Fibroblast of upper back skin (primary cell): ENCODE measurements at places on chromosomes 6 and 20.

GRCh38 chr6:27608916-27609883 lies 136.3 kb upstream of the ZNF184 start:
- peak; percentile 46 for DNase-seq

- DNase-seq, result peak; percentile 10
Measured at GRCh38 chr20:47677635-47678453, 107.4 kb downstream of the SULF2 start.

DNA sequence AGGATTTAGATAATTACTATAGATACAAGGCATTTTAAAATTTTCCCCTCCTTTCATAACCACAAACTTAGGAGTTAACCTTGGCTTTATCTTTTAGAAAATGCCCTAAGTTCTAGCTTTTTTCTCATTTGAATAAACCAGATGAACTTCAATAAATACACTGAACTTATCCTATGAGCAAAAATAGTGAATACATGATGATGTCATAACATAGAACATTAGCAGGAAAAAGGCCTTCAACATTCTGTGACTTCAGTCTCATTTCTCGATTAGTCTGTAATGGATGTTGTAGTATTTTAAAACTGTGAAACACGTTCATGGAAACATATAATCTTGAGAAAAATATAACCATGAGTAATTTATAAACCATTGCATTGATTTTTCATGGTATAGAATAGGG lies 550.7 kb downstream of the PKHD1 start:
- no peak for DNase-seq

DNA sequence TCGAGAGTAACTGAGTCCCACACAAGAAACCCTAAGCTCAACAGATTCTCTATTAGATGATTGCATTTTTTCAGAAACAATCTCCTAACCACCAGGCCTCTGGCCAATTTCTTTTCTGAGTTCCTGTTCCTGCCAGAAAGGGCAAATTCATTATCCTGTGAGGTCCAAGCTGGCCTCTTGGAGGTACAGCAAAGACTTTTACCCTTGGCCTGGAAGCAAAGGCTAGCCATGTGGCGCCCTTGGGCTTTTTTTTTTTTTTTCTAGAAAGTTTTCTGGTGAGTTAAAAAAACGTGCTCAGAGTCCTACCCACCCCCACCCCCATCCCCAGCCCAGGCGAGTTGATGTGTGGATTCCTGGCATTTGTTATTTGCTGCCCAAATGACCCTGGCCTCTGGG lies 59.0 kb upstream of the EEF1A1 start:
- peak; percentile 95 for DNase-seq

DNA sequence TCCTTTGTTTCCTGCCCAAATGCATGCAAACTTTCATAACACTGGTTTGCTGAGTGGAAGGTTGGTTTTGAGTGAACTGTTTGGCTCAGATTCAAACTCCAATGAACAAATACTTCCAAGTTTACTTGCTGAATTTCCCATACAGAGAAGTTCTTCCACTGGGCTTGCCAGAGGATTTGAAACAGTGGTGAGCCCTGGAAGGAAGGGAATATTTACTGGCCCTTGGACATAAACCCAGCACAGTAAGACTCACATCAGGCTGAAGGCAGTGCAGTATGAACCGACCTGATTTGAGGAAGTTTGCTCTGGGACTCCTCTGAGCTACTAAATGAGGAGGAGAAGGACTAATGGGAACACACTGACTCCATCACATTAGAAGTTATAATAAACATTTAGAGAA lies 3.8 kb downstream of the TRAF3IP2 start:
- DNase-seq, result peak; percentile 92

DNA sequence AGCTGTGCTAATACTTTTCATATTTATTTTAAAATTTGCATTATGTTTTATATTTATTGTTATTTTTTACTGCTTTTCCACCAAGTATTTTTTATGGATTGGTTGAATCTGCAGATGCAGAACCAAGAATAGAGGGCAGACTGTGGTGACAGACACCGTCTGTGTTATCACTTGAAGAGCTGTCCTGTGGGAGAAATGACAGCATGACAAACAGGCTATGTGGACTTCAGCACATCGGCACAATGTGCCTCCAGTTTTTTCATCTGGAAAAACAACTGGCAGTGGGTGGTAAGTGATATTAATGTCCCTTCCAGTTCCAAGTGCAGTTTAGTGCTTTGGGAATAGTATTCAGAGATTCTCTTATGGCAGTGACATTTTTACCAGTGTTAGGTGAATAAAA lies 492.9 kb downstream of the PRKN start:
- no peak for DNase-seq

- no peak for DNase-seq
Measured at GRCh38 chr6:154138793-154139192, 99.8 kb downstream of the OPRM1 start.

DNA sequence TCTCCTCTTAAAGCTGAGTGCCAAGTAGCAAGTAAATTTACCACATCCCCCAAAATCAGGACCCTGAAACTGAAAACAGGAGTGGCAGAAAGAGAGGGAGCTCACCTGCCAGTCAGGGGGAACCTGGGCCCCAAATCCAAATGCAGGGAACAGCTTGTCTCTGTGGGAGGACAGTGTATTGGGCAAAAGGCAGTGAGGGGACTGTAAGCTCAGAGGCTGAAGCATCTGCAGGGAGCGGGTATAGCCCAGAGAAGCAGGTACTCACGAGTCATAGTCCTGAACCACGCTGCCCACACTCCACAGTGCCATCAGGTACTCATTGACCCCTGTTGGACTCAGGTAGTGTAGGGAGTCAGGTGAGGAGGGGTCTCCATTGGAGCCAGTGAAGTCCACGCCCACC lies 15.0 kb downstream of the SPAG4 start:
- no peak for DNase-seq

DNA sequence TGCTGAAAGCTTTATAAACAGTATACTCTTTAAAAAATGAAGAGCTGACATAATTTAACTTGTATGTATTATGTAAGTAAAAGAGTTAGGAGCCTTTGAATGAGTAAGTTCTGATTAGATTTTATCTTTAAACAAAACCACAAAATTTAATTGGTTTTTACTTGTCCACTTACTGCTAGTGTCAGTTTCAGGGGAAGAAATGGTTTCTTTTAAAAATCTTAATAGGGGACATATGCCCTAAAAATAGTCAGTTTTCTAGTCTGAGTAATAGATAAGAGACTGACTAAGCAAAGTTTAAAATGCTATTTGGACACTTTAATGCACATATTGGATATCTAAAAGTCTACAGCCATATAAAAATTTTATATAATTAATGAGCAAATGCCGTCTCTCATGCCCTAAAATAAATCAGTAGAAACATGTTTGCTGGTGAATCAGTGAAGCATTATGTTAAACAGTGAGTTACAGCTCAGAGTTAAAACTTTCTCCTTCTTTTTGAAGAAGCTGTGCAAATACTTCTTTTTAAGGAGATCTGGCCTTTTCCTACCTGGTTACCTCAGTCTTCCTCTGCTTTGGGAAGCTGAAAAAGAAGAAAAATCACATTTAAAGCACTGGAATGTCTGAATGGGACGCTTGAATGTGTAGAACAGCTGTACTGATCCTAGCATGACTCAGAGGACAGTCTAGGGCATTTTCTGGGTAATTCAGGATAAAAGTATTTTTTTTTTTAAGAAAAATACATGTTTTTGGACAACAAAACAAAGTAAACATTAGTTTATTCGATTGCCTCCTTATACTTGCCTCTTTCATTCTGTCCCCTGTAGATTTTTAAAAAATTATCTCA lies 55.3 kb downstream of the CDH26 start:
- DNase-seq, result no peak

DNA sequence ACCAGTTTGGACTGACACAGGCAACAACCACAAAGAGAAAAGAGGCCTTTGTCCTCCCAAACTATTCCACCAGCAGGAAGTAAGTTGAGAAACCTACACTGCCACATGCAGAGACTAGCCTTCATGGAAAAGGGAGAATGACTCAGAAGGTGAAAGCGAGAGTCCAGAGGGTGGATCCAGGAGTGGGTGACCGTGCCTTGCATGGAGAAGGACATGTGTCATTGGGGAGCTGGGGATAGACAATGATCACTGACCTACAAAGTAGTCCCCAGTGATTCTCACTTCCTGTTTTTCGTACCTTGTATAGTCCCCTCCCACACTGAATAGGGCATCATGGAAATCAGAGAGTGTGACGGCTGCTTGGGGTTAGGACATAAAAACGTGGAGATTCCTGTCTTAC lies 91.9 kb downstream of the MYLK4 start:
- no peak for DNase-seq

GRCh38 chr20:37335642-37336368 lies 10.1 kb upstream of the SRC start:
- no peak for DNase-seq

DNA sequence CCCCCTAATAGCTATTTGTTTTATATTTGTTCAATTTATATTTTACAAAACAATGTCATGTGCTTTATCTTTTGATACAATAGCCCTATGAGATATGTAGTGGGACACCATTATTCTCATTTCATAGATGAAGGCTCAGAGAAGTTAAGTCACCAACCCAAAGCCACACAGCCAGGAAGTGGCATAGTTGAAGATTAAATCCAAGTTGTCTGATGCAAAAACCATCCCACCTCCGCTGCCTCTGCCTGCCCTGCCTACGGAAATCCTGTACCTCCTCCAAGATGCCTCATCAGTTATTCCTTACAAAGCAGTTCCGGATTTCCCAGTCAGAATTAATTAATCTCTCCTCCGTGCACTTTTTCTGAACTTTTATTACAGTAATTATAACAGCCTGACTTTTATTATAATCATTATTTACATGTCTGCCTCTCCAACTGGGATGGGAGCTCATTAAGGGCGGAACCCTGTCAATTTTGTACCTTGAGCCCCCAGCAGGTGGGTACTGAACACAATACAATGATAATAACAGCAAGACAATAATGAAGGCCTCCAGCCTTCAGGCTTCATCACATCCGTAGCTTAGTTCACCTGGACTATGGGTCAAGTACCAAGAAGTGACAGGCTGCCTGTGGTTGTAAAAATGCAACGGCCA lies 54.7 kb downstream of the LRFN2 start:
- no peak for DNase-seq

GRCh38 chr6:97885828-97886227 lies 602.8 kb upstream of the MMS22L start:
- DNase-seq, result no peak

GRCh38 chr6:2855061-2855519 lies 13.4 kb upstream of the SERPINB1 start:
- DNase-seq, result no peak

DNA sequence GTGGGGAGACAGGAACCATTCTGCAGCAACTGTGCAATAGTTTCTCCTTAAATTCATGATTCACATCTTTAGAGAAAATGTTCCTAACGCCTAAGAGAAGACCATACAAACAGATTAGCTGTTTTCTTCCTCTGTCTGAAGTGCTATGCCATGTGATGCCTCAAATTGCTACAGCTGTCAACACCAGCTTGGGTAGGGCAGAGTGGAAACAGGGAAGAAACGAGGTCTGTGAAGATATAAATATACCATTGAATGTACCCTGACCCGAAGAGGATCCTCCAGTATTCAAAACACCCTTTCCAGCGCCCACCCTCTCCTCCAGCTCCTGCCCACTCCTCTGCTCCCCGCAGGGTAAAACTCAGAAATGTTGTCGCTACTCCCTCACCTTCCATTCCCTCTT lies 40.3 kb upstream of the PRND start:
- no peak for DNase-seq

DNA sequence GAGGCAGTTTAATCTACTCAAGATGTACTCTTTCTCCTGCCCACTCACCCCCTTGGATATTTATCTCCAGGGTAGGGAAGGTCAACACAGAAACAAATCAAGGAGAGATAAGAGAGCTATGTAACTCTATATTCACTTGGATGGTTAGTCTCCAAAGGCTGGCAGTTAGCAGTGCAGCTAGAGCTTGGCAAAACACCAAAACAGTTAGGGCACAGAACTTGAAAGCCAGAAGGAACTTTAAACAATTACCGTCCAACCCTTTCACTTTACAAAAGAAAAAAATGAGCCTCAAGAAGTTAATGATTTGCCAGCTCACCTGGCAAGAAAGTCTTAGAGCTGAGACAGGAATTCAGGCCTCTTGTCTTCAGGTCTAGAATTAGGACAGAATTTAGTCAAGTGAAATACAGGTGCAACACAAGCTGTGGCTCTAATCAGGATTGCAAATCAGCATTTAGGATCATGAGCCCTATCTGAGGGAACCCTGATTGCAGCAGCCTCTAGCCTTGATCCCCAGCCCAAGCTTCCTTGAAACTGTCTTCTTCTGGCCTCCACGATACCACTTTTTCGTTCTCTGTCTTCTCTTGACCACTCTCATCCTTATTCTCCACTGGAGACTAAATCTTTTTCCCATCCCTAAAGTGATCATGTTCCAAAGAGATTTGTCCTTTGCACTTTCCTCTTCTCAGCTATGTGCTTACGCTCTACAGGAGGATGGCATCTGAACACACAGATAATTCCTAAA lies 14.9 kb downstream of the NEDD9 start:
- DNase-seq, result no peak

GRCh38 chr20:1689721-1690120 lies 32.1 kb upstream of the SIRPG start:
- DNase-seq, result no peak

- no peak for DNase-seq
Measured at GRCh38 chr20:38133680-38134426, 31.2 kb downstream of the TGM2 start.

DNA sequence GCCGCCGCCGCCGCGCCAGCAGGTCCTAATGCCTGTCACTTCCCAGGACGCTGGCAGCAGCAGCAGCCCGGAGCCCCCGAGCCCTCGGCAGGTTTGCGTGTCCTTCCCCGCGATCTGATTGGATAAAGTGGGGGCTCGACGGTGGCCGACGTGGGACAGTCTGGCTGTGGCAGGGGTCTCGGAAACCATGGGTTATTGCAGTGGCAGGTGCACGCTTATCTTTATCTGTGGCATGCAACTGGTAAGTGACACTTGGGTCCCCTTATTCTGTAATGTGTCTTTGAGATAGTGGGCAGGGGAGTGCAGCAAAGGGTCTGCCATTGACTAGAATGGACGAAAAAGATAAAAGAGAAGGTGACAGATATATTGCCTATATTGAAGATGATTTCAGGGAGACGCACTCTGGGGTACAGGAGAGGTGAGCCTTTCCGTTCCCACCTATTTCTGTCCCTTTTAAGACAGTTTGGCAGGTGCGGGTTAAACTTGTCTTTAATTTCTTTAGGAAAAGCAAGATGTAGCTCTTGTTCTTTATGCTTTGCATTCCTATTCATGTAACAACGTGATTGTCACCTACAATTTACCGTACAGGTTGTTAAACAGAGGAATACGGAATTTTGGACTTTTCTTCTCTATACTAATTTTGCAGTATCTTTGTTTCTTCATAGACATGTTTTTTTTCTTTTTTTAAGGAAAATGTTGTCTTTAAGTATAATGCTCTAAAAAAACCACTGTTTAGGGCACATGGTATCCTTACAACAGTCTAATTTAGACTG lies 535 bp downstream of the NKAIN2 start:
- no peak for DNase-seq

GRCh38 chr6:4935975-4936680 lies 67.7 kb downstream of the RPP40 start:
- DNase-seq, result no peak

GRCh38 chr20:7308163-7308562 lies 540.7 kb downstream of the BMP2 start:
- DNase-seq, result no peak

DNA sequence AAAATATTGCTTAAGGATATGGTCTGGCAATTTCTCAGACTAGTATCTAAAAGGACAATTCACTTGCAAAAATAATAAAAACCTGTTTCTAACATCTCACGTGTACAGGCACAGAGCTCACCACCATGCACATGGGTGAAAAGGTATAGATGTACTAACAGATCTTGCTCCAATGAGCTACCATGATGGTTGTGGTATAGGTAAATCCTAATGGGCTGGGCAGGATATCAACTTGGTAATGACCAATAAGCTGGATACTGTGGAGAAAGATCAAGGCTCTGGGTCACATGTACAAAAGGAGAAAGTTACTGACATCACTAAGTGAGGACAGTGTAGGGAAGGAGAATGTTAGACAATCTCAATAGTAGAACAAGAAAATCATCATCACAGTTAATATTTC lies 111.0 kb upstream of the NUP153 start:
- DNase-seq, result no peak
